NT2/D1 (cell line): ENCODE measurements at places on chromosomes 16 and 17.

DNA sequence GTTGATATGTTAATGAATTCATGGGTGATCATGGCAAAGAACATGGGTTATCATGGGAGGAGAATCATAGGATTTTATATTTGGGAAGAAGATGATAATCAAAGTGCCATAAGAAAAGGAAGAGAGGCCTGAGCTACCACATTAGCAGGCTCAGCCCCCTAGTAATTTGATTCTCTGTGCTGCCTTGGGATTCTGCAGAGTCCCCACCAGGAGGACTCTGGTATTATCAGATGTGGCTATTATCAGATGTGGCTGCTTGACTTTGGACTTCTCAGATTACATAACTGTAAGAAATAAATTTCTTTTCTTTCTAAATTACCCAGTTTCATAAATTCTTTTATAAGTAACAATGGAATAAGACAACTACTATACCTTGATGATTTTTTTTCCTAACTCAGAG lies 137.6 kb downstream of the ITFG1 start:
- DNase-seq, result no peak

DNA sequence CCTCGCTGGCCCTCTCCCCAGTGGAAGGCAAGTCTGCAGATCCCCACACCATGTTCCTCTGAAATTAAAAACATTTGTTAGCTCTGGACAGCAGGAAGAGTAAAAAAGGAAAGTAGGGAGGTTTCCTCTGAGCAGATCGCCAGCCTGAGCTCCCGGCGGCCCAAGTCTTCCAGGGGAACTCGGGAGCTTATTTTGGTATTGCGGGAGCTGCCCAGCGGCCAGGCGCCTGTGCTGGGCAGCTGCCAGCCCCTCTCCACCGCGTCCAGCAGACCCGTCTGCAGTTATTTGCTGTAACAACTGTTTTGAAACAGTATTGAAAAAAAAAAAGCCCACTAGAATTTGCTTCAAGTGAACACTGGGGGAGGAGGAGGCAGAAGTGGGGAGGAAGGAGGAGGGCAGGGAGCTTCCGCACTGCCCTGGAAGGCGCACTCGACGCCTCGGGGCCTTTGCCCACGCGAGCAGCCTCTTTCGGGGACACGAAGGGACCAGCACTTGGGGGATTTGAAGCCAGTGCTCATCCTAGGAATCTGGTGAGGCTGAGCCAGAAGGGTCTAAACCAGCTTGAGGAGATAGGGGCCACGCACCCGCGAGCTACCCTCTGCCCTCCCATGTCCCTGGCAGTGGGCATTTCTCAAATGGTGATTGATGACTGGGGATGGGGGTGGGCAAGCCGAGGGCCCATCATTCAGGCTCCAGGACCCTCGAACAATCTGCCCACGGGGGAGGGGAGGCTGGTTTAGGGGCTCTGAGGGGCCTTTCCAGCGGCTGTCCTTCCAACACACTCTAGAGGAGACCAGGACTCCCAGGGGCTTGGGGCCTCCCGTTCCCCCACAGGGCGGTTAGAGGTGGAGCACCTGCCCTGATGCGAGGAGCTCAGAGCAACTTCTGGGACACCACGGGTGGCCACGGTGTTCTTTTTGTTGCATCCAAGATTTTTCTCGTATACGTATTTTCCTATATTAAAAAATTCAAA lies 3.0 kb upstream of the BAHCC1 start:
- DNase-seq, result no peak

- DNase-seq, result no peak
Observed at GRCh38 chr16:4615384-4616046, 827 bp upstream of the UBALD1 start.

GRCh38 chr17:14042411-14042810 lies 26.9 kb upstream of the COX10 start:
- DNase-seq, result no peak

DNA sequence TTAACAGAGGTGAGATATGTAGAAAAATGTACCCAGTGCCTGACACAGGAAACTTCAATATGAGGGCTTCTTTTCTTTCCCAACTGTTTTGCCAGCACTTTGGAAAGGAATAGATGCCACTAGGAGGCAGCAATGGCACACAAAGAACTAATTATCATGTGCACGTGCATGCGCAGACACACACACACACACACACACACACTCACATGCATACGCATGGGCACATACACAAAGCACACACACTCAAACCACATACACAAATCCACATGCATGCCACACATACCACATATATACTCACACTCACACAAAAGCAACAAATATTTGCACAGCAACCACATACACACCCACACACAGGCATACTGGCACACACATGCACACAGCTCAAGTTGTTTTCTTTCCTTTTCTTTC lies 8.8 kb upstream of the CEP112 start:
- no peak for DNase-seq

DNA sequence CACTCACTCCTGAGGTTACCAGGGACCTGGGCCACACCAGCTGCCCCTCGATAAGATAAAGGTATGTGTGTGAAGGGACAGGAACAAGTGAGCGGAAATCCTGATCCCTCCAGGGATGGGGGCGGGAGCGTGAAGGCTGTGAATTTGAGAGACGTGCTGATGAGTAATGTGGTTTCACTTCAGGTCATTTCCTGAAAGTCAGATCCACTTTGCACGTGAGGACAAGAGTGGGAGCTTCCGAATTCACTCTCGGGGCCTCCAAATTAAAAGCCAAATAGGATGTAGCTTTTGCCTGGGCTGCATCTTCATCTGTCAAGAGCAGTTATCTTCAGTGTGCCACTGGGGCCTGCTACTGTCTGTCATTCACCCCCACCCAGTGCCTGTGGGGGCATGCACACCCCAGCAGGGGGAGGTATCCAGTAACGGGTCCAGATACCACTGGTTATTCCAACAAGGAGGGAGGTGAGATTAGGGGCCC lies 87.4 kb upstream of the LHX1 start:
- no peak for DNase-seq

- no peak for DNase-seq
Observed at GRCh38 chr16:10685709-10686108, 9.0 kb downstream of the TEKT5 start.

DNA sequence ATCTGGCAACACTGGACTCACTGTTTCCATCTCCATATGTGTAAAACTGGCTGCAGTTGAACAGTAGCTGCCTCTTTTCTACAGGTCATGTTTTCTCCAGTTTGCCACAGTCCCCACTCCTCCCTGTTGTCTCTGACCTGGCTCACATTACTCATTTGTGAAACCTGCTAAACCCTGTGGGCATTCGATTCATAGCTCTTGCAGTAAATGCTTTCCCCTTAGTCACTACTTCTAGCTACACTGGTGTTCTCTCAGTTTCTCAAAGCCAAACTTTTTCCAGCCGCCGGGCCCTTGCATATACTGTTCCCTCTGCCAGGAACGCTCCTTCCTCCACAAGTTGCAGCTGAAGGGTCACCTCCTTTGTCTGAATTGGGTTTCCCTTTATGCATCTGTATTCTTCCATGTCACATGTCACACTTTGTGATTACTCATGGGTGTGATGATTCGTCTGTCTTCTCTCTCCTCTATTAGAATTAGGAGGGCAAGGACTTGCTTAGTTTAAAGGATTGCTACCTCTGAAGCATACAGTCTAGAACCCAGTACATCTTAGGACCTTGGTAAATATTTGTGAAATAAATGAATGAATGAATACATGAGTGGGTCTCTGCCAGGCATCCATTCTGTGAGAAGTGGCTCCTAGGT lies 15.0 kb upstream of the MT4 start:
- no peak for DNase-seq

GRCh38 chr17:27558842-27559505 lies 72.0 kb upstream of the LGALS9 start:
- DNase-seq, result no peak

GRCh38 chr17:74770498-74771318 lies 5.4 kb downstream of the NAT9 start:
- no peak for DNase-seq

- no peak for DNase-seq
Observed at GRCh38 chr16:65453646-65454045, 331.8 kb upstream of the CDH11 start.

DNA sequence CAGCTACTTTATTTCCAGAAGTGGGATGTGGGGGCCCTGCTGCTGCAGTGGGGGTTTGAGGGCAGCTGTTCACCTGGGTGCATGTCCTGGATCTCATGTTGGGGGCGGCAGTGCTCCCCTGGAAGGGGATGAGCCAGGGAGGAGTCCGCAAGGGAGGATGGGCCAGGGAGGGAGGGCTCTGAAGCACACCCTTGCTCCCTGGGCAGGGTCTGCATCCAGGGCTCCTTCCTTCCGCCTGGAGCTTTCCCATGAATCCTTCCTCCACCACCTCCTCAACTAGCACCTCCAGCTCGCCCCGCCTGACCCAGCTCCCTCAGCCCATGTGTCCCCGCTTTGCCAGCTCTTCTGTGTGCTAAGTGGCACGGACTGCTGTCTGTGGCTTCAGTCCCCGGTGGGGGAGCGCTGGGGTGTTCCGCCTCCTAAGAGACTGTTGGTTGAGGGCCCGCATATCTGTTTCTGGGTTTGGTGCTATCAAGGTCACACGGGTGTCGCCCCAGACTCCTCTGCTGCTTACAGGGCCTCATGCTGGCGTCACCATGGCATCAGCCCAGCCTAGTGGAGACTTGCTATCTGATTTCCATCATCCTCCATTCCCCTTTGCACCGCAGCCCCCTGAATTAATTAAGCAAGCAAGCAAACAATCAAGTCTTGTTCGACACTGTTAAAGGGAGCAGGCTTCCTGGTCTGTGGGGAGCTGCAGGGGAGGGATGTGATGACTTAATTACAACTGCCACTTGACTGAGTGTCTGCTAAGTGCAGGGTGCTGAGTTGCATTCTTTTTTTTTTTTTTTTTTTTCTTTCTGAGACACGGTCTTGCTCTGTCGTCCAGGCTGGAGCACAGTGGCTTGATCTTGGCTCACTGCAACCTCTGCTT lies 71.8 kb downstream of the PRKCA start:
- DNase-seq, result no peak

- no peak for DNase-seq
Observed at GRCh38 chr17:40419559-40420331, 2.0 kb upstream of the TOP2A start.

- no peak for DNase-seq
Observed at GRCh38 chr17:66300956-66301355, 1.5 kb upstream of the PRKCA start.

DNA sequence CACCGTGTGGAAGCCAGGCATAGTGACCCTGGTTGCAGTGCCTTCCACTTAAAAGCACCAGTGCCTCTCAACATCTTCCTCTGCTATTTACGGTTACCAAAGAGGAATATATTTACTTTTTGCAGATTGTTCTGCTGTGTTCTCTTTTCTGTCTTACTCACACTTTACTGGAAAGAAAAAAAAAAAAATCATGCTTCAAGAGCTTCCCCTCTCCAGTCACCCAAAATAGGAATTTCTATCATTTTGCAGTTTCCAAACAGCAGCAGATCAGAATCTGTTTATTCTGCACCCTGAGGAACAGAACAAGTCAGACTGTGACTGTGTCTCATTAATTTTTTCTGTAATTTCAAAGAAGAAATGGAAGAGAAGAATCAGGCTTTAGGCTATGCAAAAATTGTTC lies 96.1 kb downstream of the KCNJ2 start:
- no peak for DNase-seq

GRCh38 chr17:47275245-47275984 lies 21.8 kb downstream of the ITGB3 start:
- no peak for DNase-seq

- DNase-seq, result no peak
Observed at GRCh38 chr16:87077750-87078127, 239.5 kb downstream of the C16orf95 start.

DNA sequence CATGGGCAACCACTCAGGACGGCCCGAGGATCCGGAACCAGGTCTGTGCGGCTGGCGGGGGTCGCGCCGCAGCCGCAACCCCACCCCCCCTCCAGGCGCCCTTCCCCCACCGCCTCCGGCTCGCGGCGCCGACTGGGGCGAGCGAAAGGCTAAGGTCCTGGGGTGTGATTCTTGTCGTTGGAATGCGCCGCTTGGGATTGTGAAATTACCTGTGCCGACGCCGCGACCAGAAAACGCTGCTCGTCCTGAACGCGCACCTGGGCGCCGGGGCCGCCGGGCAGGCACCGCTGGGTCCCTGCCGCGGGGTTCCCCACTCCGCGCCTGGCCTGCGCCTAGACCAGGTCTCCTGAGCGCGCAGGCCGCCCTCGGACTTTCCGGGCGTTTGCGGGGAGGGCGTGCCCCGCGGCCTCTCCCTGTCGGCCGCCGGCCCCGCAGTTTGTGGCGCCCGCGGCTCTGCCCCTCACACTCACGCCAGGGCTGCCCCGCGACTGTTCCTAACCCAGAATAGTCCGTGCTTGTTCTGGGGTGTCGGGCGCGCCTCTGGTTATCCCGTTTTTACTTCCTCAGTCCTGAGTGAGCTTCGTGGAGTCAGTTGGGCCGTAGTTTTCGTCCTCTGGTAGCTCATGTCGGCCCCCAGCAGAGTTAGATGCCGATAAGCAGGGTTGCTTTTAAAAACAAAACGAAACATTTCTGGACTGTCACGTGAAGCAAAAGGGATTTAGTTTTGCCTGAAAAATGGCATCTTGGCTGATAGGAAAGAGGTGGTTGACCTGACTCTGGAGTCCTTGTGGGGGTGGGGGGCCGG lies 147.2 kb downstream of the SPECC1 start:
- DNase-seq, result peak; percentile 38

- no peak for DNase-seq
Observed at GRCh38 chr16:83733301-83733700, 74.5 kb upstream of the HSBP1 start.
